Right lung (tissue), 10 donors: ENCODE measurements at places on chromosomes 11 and 22.
A peak's percentile ranks its signal among the peaks of the same experiment; 100 is the strongest.

GRCh38 chr11:111660822-111661221, 58.6 kb downstream of the SIK2 start:
- DNase-seq = no peak

- no peak for DNase-seq
Measured at GRCh38 chr11:97862021-97862420, 1158.7 kb upstream of the CNTN5 start.

- peak; percentile 16 for DNase-seq
Measured at GRCh38 chr22:18000441-18001039, 23.8 kb downstream of the MICAL3 start.

- DNase-seq = no peak
Measured at GRCh38 chr11:111472228-111472627, 40.0 kb downstream of the BTG4 start.

GRCh38 chr22:35995348-35995747, 33.3 kb downstream of the RBFOX2 start:
- peak; percentile 68 for DNase-seq

DNA sequence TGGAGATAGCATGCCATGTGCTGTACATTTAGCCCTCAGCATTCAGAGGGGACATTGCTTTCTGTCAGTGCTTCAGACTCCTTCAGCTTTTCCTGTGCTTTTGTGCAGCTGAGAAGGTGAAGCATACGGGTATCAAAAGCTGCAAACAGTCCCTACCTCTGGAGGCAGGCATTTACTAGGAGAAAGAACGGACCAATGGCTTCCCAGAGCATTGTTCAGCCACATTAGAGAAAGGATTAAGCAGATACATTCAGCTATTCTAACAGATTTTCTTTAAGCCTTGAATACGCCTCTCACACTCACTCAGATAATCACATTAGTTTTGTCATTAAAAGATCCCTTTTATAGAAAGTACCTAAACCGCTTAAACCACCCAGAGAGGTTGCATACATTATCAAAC, 80.7 kb upstream of the FAM181B start:
- no peak for DNase-seq

- no peak for DNase-seq
Measured at GRCh38 chr11:132772703-132773545, 759.4 kb downstream of the OPCML start.

GRCh38 chr11:95152876-95153856, 63.5 kb downstream of the ENDOD1 start:
- no peak for DNase-seq

- DNase-seq = no peak
Measured at GRCh38 chr11:17238377-17238776, 30.6 kb upstream of the PIK3C2A start.

- DNase-seq = no peak
Measured at GRCh38 chr11:45994371-45995341, 72.2 kb downstream of the LARGE2 start.

- no peak for DNase-seq
Measured at GRCh38 chr22:49062802-49063544, 764.7 kb downstream of the BRD1 start.

DNA sequence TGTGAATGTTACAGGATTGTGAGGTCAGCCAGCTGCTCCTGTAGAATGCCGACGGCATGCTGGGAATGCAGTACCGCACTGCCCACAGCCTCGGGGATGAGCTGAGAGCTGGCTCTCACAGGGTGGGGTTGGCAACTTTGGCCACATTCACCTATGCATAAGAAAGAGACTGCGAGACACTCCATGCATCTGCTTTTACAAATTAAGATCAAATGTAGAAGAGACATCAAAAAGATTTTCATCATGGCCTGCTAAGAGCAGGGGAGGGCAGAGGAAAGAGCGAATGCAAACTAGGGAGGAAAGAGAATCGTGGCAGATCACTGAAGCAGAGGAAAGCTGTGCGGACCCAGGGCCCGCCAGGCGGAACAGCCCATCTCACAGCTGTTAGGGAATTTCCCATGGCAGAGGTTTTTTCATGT, 49.8 kb upstream of the SPATA19 start:
- peak; percentile 4 for DNase-seq

DNA sequence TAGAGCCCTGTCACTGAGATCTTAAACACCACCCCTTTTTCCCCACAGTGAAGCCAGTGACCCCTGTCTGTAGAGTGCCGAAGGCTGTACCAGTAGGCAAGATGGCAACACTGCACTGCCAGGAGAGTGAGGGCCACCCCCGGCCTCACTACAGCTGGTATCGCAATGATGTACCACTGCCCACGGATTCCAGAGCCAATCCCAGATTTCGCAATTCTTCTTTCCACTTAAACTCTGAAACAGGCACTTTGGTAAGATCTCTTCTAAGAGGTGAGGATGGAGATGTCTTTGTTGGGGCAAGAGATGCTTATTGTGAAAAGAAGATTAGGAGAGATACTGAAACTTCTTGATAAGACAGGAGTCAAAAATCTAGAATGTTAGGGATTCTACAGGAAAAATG, 75.9 kb downstream of the JAM3 start:
- no peak for DNase-seq

- DNase-seq = no peak
Measured at GRCh38 chr22:29129808-29130140, 56.9 kb downstream of the KREMEN1 start.

GRCh38 chr11:6397636-6398035, 7.4 kb downstream of the SMPD1 start:
- DNase-seq = no peak

- peak; percentile 59 for DNase-seq
Measured at GRCh38 chr11:56885177-56885576, 103.5 kb upstream of the OR5AK2 start.

- DNase-seq = no peak
Measured at GRCh38 chr11:128627666-128628324, 40.4 kb upstream of the ETS1 start.

DNA sequence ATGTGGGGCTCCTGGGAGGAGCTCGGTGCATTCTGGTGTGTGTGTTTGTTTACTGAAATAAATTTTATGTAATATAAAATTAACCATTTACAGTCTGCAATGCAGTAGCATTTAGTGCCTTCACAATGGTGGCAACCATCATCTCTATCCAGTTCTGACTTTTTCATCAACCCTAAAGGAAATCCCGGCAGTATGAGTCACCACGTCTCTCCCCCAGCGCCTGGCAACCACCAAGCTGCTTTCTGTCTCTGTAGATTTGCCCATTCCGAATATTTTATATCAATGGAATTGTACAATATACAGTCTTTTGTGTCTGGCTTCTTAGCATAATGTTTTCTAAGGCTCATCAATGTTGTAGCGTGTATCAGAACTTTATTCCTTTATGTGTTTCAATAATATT, 300.5 kb downstream of the MIAT start:
- no peak for DNase-seq

GRCh38 chr11:130511765-130512164, 63.3 kb downstream of the ADAMTS15 start:
- DNase-seq = no peak

- DNase-seq = no peak
Measured at GRCh38 chr11:115481528-115481927, 22.7 kb downstream of the CADM1 start.

DNA sequence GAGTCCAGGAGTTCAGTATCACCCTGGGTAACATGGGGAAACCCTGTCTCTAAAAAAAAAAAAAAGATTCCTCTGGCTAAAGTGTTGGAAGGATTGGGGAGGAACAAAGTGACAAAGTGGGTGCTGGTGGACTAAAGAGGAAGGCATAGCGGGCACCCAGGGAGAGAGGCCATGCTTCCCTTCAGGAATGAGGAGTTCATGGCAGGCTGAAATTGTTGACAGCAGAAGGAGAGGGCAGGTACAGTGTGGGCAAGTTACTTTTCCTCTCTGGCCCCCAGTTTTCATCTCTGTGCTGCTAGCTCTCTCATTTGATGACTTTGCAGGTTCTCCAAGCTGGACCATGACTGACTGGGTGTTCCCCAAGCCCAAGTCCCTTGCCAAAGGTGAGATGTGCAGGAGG, 4.4 kb upstream of the SYT13 start:
- DNase-seq = no peak

DNA sequence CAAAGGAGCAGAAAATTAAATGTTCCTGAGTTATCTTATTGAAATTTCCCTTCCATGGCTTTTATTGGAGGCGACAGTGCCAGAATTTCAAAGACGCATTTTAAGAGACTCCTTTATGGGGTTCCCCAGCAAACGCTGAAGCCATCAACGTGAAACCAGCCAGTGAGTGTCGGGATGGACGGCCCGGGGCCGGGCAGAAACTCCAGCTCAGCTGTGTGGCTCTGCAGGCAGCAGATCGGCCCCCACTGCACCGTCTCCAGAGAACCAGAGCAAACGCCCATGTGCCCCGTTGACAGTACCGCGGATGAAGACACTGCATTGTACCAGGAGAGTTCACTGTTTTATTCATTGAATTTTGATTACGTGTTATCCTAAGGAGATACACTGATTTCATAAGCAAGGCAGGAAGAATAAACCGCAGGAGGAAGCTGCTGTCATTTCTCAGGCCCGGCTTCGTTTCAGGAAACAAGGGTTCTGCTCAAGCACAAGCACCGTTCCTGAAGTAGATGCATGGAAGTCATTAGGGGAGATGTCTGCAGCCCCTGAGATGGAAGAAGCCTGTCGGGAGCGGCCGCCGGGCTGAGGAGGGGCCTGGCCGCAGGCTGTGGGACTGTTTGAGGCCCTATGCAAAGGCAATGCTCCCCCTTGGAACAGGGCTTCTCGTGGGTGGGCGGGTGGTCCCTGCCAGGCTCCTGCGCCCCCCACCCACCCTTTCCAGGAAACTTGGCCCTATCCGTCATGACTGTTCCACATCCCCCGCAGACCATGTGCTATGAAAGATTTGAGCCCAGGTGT, 639.7 kb downstream of the TBC1D22A start:
- no peak for DNase-seq

GRCh38 chr22:31400023-31400397, 606 bp downstream of the DRG1 start:
- no peak for DNase-seq

DNA sequence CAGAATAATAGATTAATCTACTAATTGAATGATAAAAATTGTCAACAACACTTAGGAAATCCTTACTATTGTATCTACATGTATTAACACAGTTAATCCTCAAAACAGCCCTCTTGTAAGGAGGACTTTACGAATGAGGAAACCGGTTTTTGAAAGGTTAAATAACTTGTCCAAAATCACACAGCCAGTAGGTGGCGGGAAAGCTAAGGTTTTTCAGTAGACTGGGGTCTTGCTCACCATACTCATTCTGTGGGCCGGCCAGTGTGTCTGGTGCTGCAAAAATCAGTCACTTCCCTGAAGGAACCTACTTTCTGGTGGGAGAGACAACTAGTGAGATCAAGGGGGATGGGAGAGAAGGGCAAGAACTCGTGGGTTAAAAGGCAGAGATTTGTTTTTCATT, 3.8 kb downstream of the DCPS start:
- no peak for DNase-seq

DNA sequence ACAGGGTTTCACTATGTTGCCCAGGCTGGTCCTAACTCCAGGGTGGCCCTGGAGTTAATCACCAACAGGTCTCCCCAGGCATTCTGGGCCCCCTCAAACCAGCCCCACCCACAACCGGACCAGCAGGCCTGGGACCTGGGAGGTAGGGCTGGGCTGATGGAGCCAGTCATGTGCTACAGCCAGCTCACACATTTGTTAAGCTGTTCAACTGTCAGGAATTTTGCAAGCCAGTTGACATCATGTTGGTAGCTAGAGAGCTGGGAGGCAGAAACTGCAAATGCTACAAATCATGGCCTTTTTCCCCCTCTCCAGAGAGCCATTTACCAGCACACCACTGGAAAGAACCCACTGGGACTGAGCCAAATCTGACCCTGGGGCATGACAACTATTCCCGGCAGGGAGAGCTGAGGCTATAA, 6.8 kb downstream of the ARHGAP1 start:
- no peak for DNase-seq

DNA sequence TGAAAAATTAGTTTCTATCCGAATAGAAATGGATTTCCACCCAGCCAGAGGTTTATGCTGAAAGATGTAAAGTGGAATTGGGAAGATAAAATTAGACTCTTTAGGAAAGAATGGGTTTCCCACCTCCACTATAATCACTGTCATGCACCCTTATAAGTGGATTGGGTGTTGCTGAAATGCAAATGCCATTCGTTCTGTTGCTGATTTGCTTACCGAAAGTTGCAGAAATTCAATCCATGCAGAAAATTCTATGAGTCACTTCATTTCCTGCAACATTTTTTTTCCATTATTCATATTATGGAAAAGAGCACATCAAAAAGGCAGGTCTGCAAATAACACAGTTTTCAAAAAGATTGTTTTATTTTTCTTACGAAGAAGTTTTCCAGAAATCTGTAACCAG, 65.6 kb downstream of the LDLRAD3 start:
- DNase-seq = no peak
